Brain microvascular endothelial cell (primary cell): ENCODE measurements at places on chromosomes 7 and 10.

GRCh38 chr10:11397980-11398580, 213.4 kb downstream of the USP6NL start:
- no peak for DNase-seq

DNA sequence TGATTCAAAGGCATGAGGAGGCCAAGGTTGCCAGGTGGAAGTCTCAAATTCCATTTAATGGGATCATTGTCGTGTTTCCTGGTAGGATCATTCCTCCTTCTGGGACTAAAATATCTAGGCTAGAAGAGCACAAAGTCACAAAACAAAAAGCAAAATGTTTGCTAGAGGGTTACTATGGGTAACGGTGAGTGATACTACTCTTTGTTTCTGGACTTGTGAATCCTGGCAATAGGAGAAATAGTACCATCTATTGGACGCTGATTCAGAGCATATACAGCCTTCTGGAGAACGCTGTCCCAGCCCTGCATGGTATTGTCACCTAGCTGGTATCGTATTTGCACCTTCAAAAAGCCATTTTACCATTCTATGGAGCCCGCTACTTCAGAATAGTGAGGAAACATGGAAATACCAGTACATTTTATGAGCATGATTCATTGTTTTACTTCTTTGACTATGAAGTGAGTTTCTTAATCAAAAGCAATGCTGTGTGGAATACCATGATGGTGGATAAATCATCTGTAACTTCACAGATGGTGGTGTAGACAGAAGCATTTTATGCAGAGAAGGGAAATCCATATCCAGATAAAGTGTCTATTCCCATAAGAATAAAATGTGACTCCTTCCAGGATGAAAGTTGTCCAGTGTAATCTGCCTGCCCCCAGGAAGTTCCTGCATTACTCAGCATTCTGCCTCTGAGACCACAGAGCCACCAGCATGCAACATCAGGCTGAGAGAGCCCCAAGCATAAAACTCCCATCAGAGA, 361.0 kb downstream of the ETV1 start:
- DNase-seq: peak; percentile 87

DNA sequence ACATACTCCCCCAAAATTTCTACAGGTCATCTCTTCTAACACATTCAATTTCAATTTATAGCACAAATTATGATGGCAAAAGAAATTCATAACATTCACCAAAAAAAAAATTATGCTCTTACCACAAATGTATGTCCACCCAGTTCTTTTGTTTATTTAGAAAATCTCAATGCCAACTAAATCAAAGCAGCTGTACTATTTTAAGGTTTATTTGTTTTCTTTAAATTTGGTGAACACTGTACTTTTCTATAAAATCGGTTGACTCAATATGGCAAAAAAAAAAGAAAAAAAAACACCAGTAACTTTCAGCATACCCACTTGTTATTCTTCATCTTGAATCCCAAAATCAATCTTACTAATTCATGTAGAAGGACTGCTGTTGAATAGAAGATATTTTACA, 225.7 kb downstream of the AGMO start:
- no peak for DNase-seq

DNA sequence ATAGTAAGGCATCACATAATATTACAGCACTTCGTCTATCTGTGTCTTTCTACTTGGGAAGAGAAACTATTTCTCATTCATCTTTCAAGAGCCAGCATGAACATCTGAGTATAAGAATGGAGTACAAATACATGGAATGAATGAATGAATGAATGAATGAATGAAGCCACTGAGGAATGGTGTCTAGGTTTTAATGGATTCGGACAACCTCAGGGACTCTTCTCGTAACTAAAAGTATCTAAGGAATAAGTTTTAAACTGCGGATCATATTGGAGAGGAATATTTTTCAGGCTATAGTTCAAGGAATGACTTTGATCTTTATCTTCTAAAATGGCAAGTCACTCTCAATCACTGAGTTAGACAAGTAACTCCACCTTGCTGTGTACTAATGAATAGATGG, 199.0 kb downstream of the DOCK4 start:
- DNase-seq: no peak

DNA sequence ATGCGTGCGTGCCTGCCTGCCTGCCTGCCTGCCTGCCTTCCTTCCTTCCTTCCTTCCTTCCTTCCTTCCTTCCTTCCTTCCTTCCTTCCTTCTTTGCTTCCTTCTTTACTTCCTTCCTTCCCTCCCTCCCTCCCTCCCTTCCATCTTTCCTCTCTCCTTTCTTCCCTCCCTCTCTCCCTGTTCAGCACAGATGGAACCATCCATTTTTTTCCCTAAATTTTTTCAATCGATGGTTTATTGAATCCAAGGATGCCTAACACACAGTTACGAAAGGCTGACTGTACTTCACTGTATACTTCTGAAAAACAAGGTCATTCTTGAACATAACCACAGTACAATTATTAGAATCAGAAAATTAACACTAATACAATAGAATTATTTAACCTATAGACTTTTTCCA, 53.8 kb downstream of the ABCA13 start:
- DNase-seq: no peak

- no peak for DNase-seq
Observed at GRCh38 chr10:71799112-71799511, 25.8 kb upstream of the VSIR start.

- DNase-seq: no peak
Observed at GRCh38 chr7:43922726-43923125, 3.5 kb upstream of the UBE2D4 start.

DNA sequence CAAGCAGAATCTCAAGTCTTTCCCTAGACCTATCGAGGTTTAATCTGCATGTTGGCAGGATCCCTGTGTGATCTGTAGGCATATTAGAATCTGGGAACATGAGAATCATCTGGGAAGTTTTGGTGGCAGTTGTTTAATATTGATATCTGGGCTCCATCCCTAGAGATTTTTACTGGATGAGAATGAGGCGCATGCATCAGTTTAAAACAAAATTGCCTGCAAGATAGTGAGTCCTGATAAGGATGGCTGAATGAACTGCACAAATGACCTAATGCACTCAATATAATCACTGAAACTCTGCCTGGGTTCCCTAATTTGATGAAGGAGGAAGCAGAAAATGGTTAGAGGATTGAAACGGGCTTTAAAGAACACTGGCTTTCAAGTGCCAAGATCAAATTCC, 218.0 kb downstream of the FGFR2 start:
- no peak for DNase-seq

- no peak for DNase-seq
Observed at GRCh38 chr10:56472978-56473377, 111.9 kb upstream of the ZWINT start.

DNA sequence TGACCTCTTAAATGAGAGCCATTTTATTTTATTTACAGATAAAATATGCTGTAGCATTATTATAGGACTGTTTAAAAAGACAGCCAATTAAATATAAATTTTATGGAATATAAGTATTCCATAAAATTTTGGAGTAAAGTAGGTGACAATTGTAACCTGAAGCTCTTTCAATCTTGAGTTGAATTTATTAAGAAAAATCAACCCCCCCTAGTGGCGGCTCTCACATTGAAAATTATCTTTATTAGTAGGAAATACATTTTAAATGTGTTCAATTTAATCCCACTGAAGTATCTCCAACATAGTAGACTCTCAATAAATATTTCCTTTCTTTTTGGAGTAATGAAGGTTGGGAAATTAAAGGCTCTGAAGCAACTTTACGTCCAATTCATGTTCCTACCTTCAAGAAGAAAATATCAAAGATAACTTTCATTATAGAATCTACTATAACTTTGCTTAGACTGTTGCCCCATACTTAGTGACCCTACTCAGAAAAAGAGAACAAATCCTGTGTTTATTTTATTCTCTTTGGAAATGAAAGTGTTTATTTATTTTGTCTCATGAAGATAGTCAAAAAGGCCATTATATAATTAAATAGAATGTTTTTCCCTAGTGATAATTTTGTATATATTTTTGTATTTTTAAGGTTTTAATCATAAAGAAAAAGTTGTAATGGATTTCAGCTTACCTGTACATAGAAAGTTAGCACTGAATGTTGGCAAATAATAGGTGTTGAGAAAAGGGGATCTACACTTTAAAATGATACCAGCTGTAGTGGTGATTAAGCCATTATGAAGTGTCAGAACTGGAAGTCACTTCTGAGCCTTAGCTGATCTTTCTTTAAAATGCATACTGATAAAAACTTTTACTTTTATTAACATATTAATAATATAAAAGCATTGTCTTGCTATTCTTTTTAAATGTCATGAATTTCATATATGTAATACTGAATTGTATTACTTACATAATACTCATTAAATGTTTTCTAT, 3.3 kb downstream of the AHR start:
- peak; percentile 60 for DNase-seq

- no peak for DNase-seq
Observed at GRCh38 chr10:9015447-9015846, 961.0 kb downstream of the GATA3 start.

GRCh38 chr10:70051848-70052247, 798 bp upstream of the MACROH2A2 start:
- no peak for DNase-seq

- no peak for DNase-seq
Observed at GRCh38 chr7:76023002-76023401, 24.8 kb downstream of the STYXL1 start.

DNA sequence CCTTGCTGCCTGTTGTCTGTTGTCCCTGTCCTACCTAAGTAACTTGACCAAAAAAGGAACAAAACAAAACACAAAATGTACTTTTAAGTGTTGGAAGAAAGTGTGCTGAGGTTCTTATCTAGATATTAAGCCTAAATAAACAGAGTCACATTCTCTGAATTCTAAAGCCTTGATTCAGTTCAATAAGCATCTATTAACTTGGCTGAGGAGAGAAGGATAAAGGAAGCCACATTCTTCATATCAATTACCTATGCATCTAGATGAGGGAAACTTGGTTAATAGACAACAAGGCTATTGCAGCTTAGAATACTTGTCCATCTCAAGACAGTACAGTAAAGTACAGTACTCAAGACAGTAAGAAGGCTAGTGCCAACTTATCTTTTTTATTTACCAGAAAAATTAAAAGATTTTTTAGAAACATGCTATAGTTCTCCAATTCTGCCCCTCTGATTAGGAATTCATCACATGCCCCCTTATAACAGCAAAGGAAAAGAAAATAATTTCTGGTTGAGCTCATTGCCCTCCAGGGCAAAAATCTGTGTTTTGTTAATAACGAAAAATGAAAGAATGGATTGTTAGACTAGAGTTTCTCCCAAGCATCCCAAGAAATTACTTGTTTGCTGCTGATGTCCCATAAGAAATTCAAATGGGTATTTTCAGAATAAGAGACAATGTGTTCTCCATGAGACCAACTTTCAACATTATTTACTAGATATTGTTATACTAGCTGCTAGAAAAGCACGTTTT, 546.5 kb upstream of the SEMA3D start:
- no peak for DNase-seq
